ENCODE measurements at places on chromosomes 6 and 20. TPM values are rescaled to one million over a fixed set of nuclear protein-coding genes. Genes with fewer than 3 reads are reported as not detected.

DNA sequence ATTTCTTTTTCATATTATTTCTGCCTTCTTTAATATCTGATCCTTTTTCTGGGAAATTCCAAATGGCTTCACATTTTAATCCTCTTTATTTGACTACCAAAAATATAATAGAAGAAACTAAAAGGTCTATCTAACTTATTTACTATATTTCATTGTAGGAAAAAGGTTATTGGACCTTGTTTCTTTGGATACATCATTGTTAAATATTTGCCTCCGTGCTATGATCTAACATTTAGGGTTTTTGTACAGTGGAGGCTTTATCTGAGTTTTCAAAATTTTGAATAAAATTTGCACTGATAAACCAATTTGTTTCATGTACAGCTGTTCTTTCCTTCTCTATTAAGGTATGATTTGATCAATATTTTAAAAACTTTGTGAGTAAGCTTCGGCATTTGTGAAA lies 109.5 kb downstream of the MEI4 start:
- no peak for DNase-seq

GRCh38 chr6:69286331-69286730 lies 510.5 kb downstream of the LMBRD1 start:
- no peak for DNase-seq

- no peak for DNase-seq
These were observed 11.7 kb downstream of the SLC23A2 start for GRCh38 chr20:4989570-4989969.

Gene TMC2
- not detected for polyA plus RNA-seq

- DNase-seq, result no peak
These were observed 43.0 kb upstream of the TRIM39 start for GRCh38 chr6:30283761-30284160.

DNA sequence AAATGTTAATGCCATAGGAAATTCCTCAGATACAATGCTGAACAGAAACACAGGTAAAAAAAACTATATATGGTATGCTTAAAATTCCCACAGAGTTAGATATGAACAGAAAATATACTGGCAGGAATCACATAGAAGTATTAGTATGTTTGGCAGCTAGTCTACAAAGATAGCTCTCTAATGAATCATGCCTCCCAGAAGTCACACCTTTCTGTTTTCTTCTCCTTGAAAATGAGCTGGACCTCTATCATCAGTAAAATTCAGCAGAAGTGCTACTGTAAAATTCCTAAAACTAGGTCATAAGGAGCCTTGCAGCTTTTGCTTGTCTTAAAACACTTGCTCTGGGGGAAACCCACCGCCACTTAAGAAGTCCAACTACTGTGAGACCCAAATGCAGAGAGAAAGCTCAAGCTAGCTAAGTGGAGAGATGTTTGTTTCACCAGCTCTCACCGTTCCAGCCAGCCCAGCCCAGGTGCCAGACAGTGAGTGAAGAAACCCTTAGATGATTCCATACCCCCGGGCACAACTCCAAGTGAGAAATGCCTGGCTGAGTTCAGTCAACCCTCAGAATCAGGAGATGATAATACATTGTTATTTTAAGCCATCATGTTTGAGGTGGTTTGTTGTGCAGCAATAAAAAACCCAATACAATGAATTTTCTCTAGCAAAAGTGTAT lies 43.0 kb downstream of the TSPYL4 start:
- no peak for DNase-seq

DNA sequence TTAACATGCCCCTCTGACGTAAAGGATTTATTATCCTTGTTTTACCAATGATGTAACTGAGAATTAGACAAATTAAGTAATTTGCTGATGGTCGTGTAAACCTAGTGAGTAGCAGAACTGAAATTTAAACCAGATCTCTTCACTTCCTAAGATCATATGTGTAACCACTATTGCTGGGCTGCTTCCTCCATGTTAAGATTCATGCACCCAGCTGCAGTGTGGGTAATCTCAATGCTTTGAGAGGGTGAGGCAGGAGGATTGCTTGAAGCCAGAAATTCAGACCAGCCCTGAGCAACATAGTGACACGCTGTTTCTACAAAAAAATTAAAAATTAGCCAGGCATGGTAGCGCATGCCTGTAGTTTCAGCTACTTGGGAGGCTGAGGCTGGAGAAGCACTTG lies 97.9 kb downstream of the L3MBTL3 start:
- no peak for DNase-seq

Data from endothelial cell of umbilical vein (primary cell).